PC-9 (cell line): ENCODE measurements at places on chromosomes 2 and 18.
A peak's percentile ranks its signal among the peaks of the same experiment; 100 is the strongest.

GRCh38 chr2:12326449-12327190 lies 390.1 kb upstream of the TRIB2 start:
- DNase-seq, result no peak

GRCh38 chr2:36456227-36457175 lies 100.9 kb downstream of the CRIM1 start:
- DNase-seq, result no peak

GRCh38 chr18:74946646-74947375 lies 262.1 kb downstream of the PTGR3 start:
- DNase-seq, result no peak

- DNase-seq, result peak; percentile 96
These were observed 215.8 kb downstream of the ZFP36L2 start for GRCh38 chr2:43010438-43011157.

DNA sequence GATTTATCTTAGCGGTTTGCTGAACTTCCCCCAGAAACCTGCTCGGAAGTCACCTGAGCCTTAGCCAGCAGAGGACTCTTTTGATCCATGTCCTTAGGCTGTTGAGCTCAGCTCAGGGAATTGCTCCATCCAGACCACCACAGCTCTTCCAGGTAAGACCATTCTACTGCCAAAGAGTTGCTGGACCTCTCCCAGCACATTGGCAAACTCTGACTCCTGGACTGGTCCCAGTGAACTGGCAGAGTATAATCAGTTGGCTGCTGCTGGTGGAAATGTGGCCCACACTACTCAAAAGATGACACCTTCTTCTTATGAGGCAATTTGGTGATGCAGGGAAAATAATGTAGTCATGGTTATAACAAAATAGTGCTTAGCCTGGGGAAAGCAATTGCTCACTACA lies 308.8 kb upstream of the FIGN start:
- no peak for DNase-seq

DNA sequence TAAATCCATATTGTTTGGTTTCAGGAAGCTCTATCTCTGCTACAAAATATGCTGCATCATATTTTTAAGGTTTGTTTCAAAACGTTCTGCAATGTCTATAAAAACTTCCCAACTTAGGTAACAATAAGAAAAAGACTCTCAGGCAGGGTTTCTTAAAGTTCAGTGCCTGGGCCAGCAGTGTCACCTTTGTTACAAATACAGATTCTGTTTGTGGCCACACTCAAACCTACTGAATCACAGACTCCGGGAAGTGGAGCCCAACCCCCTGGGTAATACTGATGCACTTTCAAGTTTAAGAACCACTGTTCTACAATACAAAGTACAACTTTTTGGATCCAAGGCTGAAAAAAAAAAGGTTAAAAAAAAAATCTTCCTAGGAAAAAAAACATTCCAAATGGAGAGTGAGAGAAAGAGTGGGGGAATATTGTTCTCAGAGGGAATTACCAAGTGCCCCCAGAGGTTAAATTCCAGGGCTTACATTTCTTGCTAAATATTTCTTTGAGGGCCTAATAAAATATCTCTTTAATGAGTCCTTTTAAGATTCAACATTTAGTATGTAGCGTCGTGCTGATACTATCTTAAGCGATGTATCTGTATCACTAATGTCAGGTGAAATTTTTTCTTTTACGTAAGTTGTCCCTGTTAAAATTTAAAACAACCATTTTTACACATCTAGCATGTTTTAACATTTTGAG lies 476.7 kb downstream of the TXNL1 start:
- no peak for DNase-seq
